ENCODE measurements at places on chromosomes 16 and 17.

DNA sequence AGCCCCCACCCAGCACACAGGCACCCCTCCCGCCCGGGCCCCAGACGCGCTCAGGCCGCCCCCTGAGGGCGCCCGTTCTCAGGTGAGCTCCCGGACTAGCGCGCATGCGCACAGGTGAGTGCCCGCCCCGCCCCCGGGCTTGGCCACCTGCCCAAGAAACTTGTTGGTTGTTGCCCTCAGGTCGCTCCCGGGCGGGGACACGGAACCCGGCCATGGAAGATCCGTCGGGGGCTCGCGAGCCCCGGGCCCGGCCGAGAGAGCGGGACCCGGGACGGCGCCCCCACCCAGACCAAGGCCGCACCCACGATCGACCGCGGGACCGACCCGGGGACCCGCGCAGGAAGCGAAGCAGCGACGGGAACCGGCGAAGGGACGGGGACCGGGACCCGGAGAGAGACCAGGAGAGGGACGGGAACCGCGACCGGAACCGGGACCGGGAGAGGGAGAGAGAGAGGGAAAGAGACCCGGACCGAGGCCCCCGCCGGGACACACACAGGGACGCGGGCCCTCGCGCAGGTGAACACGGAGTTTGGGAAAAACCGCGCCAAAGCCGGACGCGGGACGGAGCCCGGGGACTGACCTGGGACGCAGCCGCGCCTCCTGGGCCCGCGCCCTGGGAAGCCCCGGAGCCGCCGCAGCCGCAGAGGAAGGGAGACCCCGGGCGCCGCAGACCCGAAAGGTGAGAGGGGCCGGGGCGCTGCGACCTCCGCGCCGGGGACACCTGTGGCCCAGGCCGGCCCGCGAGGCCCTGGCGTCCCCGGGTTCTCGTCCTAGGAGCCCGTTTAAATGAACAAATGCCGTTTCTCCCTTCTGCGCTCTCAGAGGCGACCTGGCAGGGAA lies at the start of gene MARVELD3:
MARVELD3 (plus strand) TSS at position 167 of the 840 bp plus-strand sequence; CDS start at position 213, 46 bp downstream.
- DNase-seq = peak; percentile 54

- no peak for DNase-seq
These were observed 88.9 kb downstream of the ASIC2 start for GRCh38 chr17:33204156-33204555.

DNA sequence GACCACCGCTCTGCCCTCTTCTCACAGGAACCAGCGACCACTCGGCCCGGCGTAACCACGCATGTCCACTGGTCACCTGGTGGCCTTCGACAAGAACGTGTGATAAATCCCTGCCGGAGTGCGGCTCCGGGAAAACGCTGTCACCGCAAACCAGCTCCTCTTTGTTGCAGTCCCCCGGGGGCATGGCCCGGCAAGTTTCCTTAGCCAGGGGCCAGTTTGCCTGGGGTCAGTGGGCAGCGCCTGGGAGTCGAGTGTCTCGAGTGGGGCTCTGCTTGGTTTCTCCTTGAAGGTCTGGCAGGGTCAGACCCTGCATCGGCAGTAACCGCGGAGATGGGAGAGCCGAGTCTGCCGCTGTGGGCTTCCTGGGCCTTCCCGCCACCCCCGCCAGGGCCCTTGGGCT lies 52.5 kb downstream of the JPH3 start:
- no peak for DNase-seq

DNA sequence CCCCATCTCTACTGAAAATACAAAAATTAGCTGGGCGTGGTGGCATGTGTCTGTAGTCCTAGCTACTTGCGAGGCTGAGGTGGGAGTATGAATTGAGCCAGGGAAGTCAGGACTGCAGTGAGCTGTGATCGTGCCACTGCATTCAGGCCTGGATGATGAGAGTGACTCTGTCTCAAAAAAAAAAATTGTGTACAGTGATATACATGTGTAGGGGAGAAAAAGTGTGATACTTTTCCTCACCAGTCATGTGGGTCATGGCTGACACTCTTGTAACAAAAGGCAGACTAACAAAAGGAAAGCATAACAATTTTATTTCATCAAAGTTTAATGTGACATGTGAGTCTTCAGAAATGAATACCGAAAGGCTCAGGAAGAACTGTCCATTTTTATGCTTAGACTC lies 2.0 kb upstream of the ABCC12 start:
- DNase-seq = no peak

All from activated T-cell treated with anti-CD3 and anti-CD28 coated beads, Interleukin-2, amount 50 U/mL, for 24 hours (primary cell).